Cortex of kidney (tissue), 1 donor: ENCODE measurements at places on chromosomes 1 and 21.

- DNase-seq = no peak
Observed at GRCh38 chr1:221350091-221350490, 391.8 kb downstream of the DUSP10 start.

GRCh38 chr1:201711811-201712210, 117.1 kb upstream of the IPO9 start:
- DNase-seq = no peak

GRCh38 chr1:29557066-29557465, 320.7 kb downstream of the PTPRU start:
- DNase-seq = no peak

DNA sequence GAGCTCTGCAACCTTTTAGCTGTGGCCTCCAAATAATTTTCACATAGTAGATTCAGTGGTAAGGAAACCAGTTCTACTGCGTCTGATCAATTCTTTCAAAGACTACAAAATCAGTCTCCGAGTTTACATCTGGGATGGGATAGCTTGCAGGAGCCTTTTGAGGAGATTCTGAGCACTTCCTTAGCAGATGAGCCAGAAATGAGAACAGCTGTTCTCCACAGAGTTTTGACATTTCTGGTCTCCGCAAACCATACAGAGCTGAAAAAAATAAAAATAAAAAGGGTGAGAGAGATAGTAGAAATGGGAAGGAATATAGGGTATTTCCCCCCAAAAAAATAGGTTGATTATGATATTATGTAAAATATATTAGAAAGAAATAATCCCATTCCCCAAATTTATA, 119.3 kb downstream of the LYPLAL1 start:
- DNase-seq = no peak

DNA sequence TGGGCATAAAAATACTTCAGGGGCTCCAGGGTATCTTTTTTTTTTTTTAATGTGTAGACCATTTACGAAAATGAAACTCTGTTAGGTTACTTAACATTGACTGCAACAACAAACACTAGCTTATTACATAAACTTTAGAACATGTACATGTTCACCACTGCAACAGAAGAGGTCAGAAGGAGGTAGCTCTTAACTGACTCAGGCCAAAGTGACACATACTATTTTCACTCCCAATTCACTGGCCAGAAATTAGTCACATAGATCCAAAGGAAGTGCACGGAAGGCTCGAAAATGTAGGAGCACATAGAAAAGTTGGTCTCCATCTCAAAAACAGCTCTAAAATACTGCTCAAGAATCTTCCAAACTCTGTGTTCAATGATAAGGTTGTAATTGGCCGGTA, 107.2 kb downstream of the AKT3 start:
- DNase-seq = no peak

DNA sequence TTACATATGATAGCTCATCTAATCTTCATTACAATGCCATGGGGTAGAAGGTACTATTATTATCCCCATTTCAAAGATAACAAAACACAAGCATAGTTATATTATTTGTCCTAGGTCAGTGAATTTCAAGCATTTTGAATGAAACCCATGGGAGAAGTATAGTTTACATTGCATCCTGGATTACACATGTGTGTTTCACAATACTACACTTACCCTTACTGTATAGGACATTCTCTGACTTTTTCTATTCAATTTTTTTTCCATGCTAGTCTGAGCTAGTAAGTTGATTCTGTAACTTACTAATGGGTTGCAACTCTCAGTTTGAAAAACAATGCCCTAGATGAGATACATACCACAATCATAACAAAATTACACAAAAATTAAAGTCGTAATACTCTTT, 8.7 kb upstream of the GPX7 start:
- no peak for DNase-seq

DNA sequence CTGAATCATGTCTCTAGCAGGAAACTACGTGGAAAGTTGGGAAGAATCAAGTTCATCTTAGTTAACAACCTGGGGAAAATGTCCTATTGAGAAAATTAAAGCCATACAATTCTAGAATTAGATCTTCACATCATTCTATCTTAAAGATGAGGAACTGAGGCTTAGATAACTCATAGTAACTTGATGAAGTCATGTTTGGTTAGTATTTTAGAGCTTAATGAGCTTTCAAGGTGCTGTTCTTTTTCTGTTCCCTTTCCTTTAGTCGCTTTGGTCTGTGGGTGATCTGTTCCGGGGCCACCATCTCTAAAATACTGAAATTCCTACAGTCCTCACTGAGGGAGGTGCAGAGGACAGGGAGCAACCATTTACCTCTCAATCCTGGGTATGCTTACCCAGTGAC, 4.3 kb upstream of the GLUL start:
- no peak for DNase-seq

DNA sequence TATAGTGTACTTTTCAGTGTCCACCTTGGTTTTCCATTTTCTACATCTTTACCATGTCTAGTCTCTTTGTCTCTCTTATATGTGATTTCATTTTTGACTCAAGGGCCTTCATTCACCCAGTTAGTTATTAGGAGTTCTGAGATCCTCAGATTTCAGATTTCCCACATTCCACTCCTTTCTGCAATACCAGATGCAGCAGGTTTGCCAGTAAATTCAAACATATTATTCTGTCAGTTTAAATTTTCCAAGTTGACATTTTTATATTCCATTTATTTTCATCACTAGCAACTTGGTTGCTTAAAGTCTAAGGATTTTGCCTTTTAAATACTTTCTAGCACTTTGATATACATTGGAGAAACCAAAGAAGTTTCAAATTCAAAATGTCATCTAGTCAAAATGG, 42.4 kb downstream of the ABL2 start:
- DNase-seq = no peak

- DNase-seq = no peak
Observed at GRCh38 chr1:5975133-5975880, 16.9 kb downstream of the NPHP4 start.

DNA sequence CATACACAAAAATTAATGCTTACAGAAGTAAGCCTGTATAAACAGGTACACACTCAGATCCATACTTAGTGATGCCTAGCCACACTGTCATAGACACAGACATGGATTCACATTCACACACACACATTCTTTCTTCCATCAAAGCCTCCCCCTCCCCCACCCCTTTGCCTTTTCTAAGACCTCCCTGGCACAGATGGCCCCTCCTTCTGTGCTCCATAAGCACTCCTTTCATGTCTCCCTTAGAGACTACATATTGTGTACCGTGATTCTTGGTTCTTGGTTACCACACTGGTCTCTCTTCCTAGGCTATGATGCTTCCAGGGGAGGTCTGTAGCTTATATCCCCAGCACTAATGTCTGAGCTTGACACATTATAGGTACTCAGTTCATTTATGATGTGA, 2.0 kb upstream of the NHLH2 start:
- DNase-seq = no peak

DNA sequence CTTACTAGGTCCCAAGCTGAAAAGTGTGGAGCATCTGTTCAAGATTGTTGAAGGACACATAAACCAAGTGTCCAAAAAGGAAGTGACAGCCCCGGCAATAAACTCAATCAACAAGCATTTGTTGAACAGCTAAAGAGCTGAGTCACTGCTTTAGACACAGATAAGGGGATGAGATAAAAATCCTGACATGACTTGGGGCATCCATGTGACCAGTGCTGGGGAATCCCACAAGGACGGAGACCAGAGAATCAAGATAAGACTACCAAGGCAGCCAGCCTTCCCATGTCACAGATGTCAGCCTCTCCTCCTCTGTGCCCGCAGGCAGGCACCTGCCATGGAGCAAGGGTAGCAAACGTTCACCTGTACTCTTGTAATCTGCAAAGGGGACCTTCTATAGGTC, 118.6 kb upstream of the KAZN start:
- DNase-seq = no peak

DNA sequence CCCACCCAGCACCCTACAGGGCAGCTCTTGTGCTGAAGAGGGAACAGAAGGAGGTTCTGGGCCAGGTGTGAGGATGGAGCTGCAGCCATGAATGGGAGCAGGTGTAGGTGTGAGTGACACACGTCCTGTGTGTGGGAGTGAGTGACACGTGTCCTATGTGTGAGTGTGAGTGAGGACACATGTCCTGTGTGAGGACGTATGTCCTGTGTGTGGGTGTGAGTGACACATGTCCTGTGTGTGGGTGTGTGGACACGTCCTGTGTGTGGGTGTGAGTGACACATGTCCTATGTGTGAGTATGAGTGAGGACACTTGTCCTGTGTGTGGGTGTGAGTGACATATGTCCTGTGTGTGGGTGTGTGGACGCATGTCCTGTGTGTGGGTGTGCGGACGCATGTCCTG, 26.4 kb downstream of the MEGF6 start:
- no peak for DNase-seq

DNA sequence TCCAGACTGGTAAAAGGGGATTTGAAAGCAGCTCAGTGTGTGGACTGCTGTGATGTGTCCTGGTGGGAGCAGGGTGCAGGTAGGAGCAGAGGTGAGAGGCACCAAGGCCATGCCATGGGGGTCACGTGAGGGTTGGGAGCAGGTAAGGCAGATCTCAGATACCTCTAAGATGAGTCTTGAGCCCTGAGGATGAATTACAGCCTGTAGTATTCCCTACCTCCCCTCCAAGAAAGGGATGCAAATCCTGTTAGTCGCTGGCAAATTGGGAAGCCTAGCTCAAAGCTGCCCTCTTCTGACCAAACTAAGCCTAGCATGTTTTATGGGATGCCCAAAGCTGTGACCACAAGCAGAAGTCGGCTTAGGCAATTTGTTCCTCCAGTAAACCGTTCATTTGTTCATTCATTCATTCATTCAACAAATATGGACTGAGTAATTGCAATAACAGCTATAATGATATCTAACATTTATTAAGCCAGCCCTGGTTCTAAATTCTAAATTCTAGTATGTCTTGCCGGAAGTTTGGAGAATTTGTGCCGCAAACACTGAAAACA, 3.9 kb upstream of the NUAK2 start:
- no peak for DNase-seq

- no peak for DNase-seq
Observed at GRCh38 chr1:200369706-200370105, 40.1 kb downstream of the ZNF281 start.

GRCh38 chr1:233470741-233471499, 143.0 kb upstream of the KCNK1 start:
- DNase-seq = no peak

- no peak for DNase-seq
Observed at GRCh38 chr1:36847186-36847585, 187.1 kb downstream of the GRIK3 start.

DNA sequence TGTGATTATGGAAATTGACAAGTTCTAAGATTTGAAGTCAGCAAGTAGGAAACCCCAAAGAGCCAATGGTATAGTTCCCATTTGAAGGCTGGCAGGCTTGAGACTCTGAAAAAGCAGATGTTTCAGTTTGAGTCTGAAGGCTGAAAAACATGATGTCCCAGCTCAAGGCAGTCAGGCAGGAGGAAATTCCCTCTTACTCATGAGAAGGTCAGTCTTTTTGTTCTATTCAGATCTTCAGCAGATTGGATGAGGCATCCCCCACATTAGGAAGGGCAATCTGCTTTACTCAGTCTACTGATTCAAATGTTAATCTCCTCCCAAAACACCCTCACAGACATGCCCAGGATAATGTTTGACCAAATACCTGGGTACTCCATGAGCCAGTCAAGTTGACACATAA, 372.5 kb upstream of the ST6GALNAC5 start:
- no peak for DNase-seq

DNA sequence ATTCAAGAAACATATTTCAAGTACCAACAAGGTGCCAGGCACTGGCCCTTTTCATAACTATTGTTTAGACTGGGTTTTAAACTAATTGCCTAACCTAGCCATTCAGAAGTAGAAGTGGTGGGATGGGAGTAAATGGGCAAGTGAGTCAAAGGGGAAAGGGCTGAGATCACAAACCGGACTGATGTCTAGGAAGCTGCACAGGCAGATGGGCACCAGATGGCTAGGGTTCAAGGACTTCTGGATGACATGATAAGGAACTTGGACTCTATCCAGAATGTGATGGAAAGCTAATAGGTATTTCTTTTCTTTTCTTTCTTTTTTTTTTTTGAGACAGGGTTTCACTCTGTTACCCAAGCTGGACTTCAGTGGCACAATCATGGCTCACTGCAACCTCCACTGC, 46.6 kb downstream of the LYST start:
- no peak for DNase-seq

DNA sequence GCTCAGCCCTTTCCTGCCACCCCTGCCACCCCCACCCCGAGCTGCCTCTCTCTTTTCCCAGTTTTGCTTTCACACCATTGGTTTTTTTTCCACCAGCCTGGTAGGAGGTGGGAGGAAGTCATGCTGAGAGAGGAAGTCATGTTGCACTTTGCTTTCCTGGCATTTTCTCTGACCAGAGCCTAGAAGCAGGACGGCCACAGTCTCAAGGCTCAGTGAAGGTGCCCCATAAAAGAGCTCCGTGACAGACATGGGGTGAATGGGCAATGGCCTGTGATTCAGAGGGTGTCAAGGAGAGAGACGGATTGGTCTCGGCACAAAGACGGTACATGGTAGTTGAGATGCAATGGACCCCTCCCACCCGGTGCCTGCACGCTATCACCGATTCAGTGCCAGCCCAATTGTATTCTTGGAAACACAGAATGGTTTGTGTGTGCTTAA, 42.1 kb upstream of the DMRTB1 start:
- DNase-seq = no peak

- DNase-seq = no peak
Observed at GRCh38 chr1:47624531-47624930, 186.7 kb downstream of the FOXD2 start.

DNA sequence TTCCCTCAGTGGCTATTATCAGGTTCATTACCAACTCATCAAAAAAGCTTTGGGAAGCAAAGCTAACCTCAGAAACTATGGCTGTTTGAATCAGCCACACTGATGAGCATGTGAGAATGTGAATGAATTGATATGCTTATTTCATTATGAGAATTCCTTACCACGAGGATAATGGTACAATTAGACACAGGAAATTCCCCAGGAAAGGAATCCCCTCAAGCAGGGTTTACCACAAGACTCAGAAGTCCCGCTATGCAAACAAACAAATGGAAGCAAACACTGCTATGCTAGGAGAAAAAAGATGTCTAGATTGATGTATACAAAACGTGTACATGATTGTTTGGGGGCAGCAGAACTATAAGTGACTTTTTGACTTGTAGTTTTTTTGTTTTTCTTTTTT, 205.0 kb downstream of the HMCN1 start:
- no peak for DNase-seq

DNA sequence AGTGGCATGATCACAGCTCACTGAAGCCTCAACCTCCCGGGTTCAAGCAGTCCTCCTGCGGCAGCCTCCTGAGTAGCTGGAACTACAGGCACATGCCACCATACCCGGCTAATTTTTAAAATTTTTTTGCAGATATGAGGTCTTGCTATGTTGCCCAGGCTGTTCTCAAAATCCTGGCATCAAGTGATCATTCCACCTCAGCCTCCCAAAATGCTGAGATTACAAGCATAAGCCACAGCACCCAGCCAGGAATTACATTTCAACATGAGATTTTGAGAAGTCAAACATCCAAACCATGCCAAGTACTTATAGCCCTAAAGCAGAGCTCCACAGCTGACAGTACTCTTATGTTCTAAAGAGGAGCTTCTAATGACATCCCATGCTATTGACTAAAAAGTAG, 200.1 kb downstream of the FCRL5 start:
- DNase-seq = no peak

GRCh38 chr1:20376171-20376570, 85.5 kb downstream of the VWA5B1 start:
- DNase-seq = no peak
